ENCODE measurements at places on chromosomes 5 and 9.

- no peak for DNase-seq
These were observed 57.7 kb upstream of the MEF2C start for GRCh38 chr5:88940713-88941112.

DNA sequence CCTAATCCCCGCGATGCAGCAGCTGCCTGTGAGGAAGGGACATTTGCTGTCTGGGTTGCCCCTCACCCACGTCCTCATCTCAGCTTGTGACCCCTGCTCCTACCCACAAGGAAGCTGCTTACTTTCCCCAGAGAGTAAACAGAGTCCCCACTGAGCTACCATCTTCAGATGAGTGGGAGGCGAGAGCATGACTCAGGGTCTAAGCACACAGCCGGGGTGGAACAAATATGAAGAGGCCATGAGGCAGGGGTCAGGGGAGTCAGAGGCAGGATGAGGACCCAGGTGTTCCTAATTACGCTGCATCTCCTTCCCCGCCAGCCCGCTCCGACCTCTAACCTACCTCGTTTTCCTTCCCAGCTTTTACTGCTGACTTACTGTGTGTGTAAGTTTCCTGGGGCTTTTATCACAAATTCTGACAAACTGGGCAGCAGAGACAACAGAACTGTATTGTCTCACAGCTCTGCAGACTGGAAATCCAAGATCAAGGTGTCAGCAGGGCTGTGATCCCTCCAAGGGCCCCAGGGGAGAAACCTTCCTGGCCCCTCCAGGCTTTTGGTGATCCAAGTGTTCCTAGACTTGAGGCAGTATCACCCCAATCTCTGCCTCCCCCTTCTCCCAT lies 94.0 kb upstream of the DNAH5 start:
- DNase-seq, result no peak

GRCh38 chr9:79656169-79656568 lies 84.4 kb downstream of the TLE4 start:
- DNase-seq, result no peak

DNA sequence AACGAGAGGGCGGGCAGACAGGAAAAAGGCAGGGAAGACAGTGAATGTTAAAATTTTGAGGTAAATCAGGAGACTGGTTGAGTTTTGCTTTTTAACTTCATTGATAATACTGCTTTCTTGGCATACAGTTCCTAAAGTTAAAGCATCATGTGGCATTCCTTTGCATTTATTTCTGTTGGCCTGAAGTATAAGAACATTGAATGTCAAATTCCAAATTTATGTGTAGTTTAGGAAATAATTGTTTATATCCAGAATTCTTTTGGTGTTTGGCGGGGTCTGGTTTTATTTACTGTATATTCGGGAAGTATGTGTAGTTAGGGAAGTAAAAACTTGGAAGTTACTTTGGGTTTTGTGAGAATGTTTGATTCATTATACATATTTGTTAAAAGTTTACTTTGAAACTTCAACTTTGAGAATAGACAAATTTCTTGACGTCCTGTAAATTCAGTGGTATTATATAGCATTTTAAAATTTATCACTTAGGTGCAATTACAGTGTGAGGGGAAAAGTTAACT lies 83.2 kb downstream of the PTPDC1 start:
- no peak for DNase-seq

DNA sequence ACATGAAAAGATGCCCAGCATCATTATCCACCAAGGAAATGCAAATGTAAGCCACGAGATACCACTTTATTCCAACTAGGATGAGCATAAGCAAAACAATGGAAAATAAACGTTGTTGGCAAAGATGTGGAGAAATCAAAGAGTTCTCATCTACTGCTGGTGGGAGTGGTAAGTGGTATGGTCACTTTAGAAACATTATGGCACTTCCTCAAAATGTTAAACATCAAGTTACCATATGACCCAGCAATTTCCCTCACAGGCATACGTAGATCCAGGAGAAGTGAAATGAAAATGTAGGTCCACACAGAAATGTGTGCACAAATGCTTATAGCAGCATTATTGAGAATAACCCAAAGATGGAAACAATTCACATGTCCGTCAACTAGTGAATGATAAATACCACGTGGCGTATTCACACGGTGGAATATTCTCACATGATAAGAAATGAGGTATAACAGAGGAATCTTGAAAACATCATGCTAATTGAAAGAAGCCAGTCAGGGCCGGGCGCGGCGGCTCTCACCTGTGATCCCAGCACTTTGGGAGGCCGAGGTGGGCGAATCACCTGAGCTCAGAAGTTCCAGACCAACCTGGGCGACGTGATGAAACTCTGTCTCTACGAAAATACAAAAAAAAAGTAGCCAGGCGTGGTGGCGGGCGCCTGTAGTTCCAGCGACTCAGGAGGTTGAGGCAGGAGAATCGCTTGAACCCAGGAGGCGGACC lies 16.4 kb upstream of the FLT4 start:
- no peak for DNase-seq

- DNase-seq, result no peak
These were observed 17.7 kb downstream of the MLLT3 start for GRCh38 chr9:20604562-20604961.

- no peak for DNase-seq
These were observed 25.2 kb downstream of the LNPEP start for GRCh38 chr5:96961053-96961452.

GRCh38 chr5:121218086-121218485 lies 633.6 kb upstream of the FTMT start:
- DNase-seq, result no peak

DNA sequence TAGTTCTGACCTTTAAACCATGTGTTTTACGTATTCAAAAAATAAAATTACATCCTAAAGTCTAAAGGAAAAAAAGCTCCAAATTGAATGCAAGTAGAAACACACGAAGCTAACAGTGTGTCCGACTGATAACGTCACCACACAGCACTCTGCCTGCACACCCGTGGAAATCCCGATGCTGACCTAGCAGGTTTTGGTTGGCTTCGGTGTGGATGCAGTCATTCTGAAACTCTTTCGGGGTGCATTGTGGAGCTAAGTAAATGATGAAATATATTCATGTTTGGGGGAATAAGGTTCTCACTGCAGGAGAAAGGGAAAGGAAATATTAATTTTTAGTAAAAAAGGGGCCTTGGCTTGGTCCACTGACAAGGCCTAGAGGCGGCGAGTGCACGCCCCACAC lies 2.0 kb downstream of the RASGEF1C start:
- DNase-seq, result no peak

Data from activated CD8-positive, alpha-beta memory T cell treated with anti-CD3 and anti-CD28 coated beads for 1 hour (primary cell).